CD4-positive, alpha-beta memory T cell (primary cell): ENCODE measurements at places on chromosomes 12 and 14.

DNA sequence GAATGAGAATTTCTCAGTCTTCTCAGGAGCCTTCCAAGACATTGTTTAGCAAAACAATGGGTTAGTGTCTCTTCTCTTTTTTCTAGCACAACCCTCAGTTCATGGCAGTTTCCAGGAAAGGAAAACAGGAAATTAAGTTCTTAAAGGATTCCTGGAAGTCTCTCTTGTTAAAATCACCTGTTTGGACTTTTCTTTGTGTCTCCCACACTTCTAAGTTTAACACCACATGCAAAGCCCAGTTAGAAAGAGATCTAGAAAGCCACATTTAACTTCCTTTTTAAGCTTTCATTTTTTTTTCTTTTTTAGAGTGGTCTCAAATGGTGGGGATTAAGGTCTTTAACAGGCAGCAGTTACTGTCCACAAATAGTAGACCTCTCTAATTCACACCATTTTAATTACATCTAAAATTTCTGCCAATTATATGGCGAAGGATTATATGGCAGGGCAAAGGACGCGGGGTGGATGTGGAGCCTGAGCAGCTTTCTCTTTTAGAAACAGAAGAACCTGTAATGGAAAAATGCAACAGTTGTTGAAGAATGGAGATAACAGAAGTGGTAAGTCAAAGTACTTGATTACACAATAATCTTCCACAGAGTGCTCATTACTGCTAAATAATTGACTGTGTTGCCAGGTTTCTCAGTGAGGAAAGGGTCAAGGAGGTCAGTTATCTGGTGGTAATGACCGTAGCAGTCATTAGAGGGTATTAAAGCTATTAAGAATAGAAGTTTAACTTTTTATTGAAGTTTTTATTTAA lies 298.6 kb downstream of the AKAP6 start:
- DNase-seq, result no peak

DNA sequence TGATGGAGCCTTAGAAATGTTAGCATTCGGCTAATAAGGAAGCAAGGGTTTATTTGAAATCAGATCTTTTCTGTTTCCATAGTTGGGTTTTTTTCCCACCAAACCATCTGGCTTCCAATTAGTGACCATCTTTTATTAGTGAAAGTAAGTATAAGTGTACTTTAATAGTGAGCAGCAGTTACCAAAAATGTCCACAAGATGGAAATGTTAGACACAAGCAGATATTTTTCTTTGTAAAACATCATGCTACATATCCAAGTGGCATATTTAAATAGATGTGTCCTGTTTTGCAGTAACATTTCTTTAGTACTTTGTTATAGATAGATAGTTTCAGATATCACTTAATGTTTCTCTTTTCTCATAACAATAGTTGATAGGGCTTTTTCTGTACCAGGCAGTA lies 28.8 kb downstream of the YEATS4 start:
- DNase-seq, result peak; percentile 8

GRCh38 chr12:130835011-130835410 lies 4.0 kb downstream of the STX2 start:
- DNase-seq, result no peak

DNA sequence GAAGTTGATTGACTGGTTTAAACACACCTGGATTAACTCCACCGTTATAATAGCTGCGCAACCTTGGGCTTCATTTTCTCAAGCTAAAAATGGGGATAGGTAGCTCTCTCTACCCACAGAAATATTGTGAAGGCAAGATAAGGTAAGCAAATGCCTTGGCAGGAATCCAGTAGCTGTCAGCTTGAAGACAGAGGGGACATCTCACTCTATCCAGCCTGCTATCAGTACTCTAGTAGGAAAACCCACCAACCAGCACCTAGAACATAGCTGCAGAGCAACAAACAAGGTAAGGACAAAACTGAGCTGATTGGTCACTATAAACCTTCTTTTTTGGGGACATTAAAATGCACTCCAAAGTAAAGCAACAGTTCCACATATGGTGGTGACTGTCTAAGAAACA lies 7.7 kb downstream of the CSRP2 start:
- no peak for DNase-seq

- DNase-seq, result no peak
These were observed 23.2 kb downstream of the MTA1 start for GRCh38 chr14:105442834-105443233.

DNA sequence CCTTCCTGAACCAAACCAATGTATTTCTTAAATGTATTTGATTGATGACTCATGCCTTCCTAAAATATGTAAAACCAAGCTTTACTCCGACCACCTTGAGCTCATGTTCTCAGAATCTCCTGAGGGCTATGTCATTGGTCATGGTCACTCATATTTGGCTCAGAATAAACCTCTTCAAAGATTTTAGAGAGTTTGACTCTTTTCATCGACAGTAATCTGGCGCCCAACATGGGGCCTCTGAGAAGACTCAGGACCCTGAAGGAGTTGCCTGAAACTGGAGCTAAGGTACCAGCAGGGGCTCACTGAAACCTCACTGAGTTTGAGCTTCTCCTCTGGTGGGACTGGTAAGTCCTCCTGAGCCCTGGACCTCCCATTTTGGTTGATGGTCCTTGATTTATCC lies 17.2 kb upstream of the PSMC1 start:
- DNase-seq, result no peak

DNA sequence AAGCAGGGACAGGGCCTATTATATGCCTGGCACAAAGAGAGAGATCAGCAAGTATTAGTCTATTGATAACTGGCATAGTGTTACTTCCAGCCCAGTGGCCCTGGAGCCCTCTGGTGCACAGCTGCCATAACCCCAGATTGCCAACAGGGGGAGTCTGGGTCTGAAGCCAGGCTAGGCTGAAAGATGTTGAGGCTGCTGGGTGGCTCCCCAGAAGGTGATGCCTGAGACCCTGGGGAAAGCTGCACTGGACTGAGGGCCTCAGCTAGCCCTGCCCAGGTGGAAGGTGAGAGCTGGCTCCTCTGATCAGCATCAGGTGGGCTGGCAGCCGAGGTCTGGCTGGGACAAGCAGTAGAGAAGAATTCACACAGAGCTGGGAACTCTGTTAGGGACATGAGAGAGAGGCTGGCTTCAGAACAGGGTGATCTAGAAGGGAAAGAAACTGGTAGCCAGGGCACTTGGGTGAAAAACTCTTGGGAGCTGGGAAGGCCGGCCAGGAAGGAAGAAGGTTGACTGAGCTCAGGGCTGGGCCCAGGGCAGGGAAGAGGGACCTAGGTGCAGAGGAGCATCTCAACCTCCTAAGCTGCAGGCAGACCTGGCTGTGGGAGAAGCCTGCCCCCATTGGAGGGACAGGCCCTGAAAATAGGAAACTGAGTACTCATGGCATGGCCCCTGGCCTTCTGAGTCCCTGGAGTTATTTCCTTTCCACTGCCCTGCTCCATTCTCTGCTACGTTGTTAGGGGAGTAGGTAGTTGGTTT lies 3.9 kb downstream of the GZMH start:
- DNase-seq, result peak; percentile 49

DNA sequence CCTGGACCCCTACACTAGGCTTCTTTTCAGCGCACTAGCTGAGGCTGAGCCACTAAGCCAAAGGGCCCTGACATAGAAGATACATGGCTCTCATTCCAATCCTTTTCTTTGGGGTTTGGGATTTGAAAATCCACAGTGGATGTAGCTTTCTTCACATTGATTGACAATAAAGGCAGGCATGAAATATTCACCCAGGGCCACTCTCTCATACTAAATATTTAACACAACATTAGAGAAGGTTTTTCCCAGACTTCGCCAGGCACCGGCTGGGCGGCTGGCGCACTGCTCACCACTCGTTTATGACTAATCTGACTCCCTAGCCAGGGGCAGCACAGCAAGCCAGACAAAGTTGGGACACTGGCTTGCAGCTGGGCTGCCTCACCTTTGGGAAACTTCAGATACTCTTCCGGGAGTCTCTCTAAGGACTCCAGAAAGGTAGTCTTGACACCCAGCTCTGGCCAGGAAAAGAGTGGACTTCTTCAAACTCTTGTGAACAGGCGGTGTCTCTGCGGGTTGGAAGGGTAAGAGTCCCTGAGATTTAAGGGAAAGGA lies 699 bp upstream of the HOXC11 start:
- DNase-seq, result no peak

GRCh38 chr14:91372671-91373495 lies 44.7 kb downstream of the CCDC88C start:
- DNase-seq, result no peak

DNA sequence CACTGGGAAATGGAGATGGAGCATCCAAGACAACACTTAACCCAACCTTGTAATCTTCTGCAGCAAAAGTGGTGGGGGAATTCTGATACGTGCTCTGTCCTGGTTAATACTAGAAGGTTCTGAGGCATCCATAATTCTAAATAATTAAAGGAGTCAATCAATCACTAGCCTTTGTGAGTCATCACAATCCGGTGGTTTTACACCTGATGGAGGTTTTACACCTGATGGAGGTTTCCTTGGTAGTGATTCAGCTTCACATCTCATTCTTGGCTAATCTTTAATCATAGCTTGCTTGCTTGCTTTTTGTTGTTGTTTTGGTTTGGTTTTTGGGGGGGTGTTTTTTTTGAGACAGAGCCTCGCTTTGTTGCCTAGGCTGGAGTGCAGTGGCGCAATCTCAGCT lies 343.4 kb downstream of the DPF3 start:
- DNase-seq, result no peak

DNA sequence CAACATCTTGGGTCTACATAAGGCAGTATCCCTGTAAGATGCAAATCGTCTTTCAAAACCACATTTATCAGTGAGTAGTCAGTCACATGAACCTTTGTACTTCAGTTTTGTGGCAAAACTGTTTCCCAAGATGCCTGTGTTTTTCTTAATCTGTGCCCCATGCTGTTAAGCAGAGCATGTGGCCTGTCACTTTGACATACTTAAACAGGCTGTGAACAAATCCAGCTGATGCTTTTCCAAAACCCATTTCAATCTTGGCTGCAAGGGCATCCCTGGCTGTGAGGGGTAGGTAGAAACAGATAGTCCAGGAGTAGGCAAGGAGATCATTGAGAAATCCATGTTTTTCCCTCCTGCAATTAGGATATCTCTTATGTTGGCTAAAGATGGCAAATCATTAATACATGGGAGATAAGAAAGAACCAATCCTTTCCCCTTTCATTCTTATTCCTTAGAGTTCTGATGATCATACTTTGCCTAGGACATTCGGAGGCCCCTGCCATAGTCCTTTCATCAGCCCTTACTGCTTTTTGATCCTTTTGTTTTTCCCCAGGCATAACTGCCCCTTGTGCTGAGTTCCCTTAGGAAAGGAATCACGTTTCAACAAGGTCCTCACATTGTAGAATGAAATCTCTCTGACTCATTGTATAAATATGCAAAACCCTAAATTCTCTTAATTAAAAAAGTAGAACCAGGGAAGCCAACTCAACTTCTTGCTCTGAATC lies 121.1 kb upstream of the EEA1 start:
- DNase-seq, result no peak

GRCh38 chr12:104727726-104728465 lies 230.2 kb downstream of the SLC41A2 start:
- no peak for DNase-seq

- no peak for DNase-seq
These were observed 46.5 kb downstream of the NT5DC3 start for GRCh38 chr12:103794309-103795213.

DNA sequence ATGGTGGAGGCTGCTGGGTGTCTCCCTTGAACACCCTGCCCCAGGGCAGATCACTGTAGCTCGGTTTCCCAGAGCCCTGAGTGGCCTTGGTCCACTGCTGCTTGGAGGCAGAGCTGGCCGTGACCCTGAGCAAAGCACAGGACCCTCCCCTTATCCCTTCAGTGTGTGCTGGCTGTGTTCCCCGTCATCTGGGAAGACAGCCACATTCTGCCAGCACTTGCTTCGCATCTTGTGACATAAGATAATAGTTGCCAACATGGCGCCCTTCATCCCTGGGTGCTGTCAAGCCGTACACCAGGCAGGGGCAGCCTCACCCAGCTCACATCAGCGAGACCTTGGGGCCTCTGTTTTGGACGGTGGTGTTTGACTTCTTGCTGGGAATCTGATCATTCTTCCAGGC lies 12.1 kb upstream of the ALDH2 start:
- DNase-seq, result no peak

- DNase-seq, result no peak
These were observed 135.1 kb upstream of the PDZRN4 start for GRCh38 chr12:41053046-41053445.

DNA sequence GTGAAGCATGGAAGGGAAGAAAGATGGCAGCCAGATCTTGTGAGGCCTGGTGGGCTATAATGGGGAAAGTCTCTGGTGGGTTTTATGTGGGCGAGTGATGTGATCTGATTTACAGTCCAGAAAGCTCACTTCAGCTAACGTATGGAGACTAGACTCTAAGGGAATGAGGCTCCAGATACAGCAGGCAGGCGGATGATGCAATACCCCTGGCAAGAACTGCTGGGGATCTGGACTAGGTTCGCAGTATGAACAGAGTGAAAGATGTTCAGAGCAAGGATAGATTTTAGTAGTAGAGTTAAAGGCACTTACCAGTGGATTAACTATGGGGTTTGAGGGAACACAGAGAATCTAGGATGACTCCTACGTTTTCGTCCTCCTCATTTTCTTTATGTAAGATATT lies 253.1 kb downstream of the ANO2 start:
- no peak for DNase-seq

GRCh38 chr12:92539976-92540781 lies 162.6 kb upstream of the PLEKHG7 start:
- DNase-seq, result peak; percentile 21

- no peak for DNase-seq
These were observed 4.9 kb downstream of the SH2B3 start for GRCh38 chr12:111410431-111411184.

GRCh38 chr14:22099942-22100763 lies 426.5 kb upstream of the OR4E1 start:
- DNase-seq, result peak; percentile 64

DNA sequence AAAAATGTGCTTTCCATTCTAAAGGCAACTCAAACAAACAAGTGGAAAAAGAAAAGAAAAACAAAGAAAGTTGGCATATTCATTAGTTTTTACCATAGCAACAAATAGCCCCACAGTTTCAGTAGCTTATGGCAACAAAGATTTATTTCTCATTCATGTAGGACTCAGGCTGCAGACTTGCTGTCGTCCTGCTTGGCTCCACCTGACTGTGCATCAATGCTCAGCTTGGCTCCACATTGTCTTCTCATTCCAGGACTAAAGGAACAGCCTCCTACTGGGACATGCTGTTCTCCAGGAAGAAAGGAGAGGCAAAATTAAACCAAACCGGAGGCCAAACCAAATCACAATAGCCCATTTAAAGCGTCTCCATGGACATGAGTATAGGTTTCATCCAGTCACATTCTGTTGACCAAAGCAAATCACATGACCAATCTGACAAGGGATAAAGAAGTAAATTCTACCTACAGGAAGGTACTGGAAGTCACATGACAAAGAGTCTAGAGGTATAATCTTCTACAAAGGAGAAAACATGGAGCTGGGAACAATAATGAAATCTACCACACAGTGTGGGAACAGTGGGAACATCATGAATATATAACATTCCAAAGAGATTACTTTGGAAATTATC lies 222.5 kb downstream of the PIK3C2G start:
- no peak for DNase-seq

- DNase-seq, result no peak
These were observed 168.1 kb downstream of the PRKCH start for GRCh38 chr14:61489512-61489911.
